Stimulated activated CD4-positive, alpha-beta T cell treated with anti-CD3 and anti-CD28 coated beads, Interleukin-4, amount 100 ng/mL, for 1 hour (primary cell): ENCODE measurements at places on chromosomes 2 and 18.

DNA sequence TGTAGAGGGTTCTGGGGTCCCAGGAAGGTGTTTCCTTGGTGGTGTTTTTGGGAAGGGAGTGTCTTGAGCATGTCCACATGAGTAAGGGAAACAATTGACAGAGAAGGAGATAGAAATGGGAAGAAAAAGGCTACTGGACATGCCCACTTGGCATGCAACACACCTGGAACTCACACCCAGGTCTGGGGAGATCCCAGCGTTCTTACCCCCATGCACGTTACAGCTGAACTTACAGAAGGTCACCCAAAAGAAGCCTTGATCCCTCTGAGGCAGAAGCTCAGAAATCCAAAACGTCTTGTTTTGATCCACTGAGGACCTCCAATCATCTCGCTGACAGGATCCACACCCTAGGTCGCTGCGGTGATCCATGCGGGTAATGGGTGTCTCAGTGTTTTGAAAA lies 142.0 kb downstream of the ZNF516 start:
- DNase-seq: no peak

- DNase-seq: no peak
Measured at GRCh38 chr2:220835583-220835982, 736.5 kb downstream of the EPHA4 start.

DNA sequence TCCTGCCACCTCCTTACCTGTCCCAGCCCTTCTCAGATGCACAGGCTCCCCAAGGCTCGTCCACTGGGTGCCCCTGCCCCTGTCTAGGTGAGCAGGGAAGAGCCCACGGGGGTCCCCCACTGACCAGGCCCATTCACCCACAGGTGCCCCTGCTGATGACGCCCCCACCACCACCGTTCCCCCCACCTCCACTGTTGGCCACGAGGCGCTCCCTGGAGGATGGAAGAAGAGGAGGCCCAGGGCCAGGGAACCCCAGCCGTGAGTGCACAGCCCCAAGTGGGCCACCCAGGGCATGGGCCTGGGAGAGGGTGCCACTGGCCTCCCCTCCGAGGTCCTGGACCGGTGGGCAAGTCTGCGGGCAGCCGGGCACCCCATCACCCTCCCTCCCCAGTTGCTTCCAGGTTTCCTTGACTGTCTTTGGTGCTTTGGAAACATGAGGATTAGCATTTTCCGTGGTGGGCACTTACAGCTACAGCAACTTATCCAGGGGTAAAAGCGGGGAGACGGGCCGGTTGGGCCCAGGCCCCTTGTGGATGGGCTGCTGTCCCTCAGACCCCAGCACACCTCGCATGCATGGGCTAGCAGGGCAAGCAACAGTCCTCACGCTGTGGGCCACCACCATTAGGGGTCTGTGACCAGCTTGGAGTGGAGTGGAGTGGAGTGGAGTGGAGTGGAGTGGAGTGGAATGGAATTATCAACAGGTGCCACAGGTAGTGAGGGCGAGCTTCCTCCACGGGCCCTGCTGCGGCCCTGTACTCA lies 13.2 kb upstream of the KLHL30 start:
- DNase-seq: no peak

- DNase-seq: no peak
Measured at GRCh38 chr18:34159691-34160185, 65.0 kb downstream of the NOL4 start.

DNA sequence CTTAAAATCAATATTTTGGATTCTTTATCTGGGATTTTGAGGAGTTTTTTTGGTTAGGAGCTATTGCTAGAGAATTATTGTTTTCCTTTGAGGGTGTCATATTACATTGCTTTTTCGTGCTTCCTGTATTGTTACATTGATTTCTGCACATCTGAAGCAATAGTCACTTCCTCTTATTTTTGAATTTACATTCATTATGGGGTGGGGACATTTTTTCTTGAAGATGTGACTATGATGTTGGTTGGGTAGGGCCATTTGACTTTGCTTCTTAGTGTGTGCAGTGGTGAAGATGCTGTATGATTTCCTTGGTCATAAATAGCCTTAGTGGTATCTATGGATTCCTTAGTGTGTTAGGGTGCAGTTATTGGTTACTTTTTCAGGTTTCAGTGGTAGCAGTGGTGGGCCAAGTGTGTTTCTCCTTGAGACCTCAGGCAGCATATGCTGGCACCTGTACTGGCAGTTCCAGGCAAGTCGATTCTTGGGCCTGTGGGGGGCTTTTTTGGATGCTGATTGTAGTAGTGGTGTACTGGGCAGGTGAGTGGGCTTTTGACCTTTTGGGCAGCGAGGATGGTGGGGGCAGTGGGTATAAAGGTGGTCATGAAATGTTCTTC lies 61.8 kb downstream of the ARHGAP25 start:
- no peak for DNase-seq

DNA sequence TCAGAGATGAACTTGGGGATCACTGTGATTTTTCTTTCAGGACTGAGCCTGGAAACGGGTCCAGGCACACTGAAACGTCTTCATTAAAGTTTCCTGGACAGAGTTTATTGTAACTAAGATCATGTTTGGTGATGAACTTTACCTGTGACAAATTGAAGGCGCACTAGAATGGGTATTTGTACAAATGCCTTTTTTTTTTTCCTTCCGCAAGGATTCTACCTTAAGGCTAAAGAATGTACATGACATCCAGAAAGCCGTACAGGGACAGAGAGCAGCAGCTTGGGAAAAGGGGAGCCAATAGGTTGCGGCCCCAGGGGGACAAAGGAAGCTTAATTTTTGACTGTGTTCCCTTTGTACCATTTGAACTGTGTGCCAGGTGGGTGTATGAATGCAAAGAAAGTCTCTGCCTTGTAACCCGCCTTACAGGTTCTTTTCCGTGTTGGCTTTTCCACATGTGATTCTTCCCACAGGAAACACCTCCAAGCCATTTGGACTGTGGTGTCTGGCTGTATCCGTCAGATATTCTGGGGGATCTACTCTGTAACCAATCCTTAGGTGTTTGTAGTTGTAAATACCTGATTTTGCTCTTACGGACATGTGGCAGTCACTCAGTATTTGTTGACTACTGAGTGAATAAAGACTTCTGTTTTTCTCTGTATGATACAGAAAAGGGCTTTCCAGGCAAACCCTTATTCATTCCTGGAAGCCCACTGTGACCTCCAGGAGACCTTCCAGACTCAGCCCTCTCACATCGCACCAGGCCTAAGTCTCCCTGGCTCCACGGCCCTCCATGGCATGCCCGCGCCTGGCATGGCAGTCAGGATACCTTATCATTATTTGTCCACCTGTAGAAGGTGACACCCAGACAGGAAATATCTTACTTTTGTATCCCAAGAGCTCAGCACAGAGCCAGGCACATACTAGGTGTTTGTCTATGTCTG lies 1.1 kb downstream of the LRRFIP1 start:
- DNase-seq: no peak

- DNase-seq: no peak
Measured at GRCh38 chr2:692767-693166, 15.6 kb upstream of the TMEM18 start.

DNA sequence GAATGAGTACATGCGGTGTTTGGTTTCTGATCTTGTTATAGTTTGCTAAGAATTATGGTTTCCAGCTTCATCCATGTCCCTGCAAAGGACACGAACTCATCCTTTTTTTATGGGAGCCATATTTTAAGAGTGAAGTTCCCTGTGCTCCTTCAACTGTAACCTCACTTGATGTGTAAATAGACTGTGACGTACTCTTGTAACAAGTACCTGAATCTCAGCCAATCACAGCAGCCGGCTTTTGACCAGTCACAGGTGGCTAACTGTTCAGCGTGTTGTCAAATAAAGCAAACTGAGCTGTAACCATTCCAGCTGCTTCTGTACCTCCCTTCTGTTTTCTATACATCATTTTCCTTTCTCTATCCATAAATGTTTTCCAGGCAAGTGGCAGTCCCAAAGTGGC lies 774.3 kb upstream of the HS6ST1 start:
- no peak for DNase-seq

DNA sequence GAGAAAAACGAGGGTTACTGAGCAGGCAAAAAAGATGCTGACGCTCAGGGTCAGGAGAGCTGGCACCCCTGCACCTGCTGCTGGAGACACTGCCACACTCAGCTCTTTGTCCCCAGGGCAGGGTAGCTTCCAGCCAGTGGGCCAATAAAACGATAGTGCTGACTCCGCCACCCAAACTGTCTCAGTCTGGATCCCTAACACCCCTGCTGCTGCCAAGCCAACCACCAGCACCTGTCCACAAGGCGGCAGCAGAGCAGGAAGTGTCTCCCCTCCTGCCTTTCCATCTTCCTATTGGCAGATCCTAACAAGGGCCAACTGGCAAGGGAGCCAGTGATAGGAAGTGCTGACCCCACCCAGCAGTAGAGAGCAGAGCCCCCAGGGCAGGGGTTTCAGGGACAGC lies 531.5 kb upstream of the SALL3 start:
- DNase-seq: no peak
